ENCODE measurements at places on chromosomes 6 and 20.

GRCh38 chr6:4743062-4743461 is 33.1 kb upstream of the CDYL start:
- DNase-seq = no peak

DNA sequence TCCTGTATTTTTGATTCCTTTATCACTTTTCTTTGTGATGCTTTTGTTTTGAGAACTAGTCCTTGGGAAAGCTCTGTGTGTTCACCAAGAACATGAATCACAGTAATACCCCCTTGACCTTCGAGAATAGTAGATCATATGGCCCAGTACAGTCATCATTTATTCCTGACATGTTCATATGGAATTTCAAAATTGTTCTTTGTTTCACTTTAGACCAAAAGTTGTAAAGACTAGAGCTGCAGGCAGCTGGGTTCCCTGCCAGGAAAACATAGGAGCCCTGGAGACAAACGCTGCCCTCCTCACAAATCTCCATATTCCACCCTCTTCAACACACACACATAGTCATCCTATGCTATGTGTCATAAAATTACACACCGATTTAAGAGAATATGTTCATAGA is 621.2 kb upstream of the EYS start:
- DNase-seq = no peak

DNA sequence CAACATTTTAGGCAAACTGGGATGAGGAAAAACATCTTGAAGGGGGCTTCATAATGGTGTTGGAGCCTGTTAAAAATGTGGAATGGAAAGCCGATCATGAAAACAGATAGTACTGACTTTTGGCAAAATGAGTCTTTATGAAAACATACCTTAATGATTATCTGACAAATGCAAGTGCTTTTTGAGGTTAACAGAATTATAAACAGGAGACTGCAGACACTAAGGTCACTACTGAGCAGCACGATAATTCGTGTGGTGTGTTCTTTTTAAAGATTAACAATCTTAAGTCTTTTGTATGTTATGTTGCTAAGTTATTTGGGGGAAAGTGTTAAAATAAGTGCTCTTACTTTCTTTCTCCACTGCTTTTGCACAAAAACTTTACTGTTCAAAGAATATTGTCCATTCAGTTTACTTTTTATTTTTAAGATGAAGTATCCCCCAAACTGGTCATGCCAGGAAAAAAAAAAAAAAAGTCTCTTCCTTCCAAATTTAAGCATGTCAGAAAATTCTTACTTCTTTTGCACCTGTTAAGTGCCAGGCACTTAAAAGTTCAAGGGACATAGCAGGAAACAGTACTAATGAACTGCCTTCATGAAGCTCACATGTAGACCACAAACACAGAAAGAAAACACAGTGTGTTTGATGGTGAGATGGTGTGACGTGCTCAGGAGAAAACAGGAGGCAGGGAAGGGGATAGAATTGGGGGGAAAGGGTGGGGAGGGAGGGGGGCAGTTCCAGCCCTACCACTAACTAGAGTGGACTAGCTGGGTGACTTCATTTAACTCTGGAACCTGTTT is 73.2 kb downstream of the CDYL start:
- no peak for DNase-seq

DNA sequence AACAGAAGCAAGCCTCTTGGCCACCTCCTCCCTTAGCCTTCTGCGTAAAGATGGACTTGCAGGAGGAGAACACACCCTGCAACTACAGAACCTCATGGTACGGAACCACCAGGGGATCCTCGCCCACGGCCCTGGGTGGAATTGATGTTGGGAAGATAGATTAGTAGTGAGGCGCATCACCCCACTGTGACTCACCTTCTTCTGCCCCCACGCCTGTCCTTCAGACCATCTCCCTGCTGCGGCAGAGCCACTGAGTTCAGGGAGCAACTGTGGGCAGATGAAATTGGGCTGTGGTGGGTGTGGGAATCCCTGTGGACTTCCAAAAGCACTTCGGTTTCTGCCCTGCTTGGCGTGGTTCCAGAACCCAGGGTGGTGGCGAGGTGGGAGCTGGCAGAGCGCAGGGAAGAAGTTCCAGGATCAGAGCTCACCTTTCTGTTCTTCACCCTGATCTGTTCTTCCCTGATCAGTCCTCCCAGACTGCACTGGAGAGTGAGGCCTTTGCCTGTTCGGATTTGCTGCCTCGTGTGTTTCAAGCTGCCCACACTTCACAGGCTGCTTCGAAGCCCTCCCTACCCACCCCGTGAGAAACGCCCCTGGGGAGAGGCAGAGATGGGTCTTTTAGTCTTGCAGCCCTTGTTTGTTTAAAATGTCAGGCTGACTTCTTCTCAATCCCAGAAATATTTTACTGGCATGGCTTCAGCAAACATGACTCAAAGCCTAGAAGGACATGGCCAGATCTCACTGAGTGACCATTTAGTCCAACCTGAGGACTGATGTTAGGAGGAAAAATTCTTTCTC is 92.8 kb upstream of the MLN start:
- no peak for DNase-seq

Data from NCI-H2107 (cell line).